ENCODE measurements at places on chromosomes 6 and 20.

DNA sequence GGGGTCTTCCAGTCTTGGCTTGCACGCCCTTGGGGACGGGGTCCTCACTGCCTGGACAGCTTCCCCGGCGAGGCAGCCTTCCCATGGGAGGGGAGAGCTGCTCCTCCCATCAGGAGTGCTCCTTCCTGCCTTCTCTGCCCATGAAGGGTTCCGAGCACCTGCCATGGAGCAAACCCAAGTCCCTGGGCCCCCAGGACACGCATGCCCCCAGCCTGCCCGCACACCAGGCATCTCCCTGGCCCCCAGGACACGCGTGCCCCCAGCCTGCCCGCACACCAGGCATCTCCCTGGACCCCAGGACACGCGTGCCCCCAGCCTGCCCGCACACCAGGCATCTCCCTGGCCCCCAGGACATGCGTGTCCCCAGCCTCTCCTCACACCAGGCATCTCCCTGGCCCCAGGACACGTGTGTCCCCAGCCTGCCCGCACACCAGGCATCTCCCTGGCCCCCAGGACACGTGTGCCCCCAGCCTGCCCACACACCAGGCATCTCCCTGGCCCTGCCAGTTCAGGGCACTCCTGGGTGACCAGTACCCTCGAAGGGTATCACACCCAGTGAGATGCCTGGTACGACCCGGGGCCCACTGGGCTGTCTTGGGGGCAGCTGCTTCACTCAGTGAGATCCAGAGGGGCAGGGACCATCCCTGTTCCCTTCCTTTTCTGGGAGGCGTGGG is 21.7 kb downstream of the COL20A1 start:
- DNase-seq, result no peak

DNA sequence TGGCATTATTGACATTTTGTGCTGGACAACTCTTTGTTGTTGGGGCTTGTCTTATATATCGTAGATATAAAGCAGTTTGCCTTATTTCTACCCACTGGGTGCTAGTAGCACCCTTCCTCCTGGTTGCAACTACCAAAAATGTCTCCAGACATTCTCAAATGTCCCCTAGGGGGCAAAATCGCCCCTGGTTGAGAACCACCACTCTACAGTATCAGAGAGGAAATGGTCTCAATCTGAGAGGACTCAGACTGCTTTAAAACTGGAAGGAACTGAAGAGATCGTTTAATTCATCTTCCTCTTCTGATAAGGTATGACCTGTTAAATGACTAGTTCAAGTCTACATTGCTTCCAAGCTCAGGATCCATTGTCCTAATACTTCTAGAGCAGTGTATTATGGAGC is 14.9 kb downstream of the SH3BGRL2 start:
- DNase-seq, result no peak

GRCh38 chr6:139680819-139681218 is 306.4 kb upstream of the CITED2 start:
- DNase-seq, result no peak

DNA sequence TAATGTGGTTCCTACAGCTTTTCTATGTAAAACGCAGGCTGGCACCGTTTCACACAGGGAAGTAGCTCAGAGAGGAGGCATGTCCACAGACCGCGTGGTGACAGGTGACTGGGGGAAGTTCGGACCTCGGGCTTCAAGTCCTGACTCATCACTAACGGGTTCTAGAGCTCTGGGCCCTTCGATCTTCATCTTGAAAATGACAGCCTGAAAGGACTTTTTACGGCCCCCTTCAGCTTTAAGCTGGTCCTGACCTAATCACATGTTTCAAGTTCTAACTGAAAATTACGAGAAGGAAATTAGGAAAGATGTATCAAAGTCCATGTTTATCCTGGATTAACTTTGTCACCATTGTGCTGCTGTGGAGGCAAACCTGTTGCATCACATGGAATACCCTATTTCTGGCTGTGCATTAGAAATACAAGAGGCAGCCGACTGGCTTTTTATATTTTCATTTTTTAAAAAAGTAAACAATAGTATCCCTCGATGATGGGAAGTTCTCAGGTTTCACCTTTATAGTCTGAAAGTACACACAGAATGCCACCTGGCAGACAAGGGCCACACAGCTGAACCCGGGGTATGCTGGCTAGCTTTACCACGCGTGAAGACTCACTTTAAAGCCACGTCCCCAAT is 2.0 kb downstream of the MAN1A1 start:
- no peak for DNase-seq

DNA sequence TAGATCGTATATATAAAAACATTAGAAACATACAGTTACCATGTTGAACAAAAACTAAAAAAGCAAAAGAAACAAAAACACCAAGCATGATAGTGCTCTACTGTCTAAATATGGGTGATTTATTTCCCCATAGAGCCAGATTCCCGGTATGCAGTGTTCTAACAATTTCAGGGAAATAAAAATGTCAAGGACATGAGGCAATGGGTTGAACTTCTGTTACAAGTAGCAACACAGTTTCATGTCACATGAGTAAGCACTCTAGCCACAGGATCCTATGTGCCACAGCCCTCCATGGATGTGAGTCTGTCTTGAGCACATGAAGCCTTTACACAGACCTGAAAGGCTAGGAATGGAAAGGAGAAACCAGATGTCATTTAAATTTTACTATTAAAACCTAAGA is 96.0 kb downstream of the MAP3K5 start:
- no peak for DNase-seq

DNA sequence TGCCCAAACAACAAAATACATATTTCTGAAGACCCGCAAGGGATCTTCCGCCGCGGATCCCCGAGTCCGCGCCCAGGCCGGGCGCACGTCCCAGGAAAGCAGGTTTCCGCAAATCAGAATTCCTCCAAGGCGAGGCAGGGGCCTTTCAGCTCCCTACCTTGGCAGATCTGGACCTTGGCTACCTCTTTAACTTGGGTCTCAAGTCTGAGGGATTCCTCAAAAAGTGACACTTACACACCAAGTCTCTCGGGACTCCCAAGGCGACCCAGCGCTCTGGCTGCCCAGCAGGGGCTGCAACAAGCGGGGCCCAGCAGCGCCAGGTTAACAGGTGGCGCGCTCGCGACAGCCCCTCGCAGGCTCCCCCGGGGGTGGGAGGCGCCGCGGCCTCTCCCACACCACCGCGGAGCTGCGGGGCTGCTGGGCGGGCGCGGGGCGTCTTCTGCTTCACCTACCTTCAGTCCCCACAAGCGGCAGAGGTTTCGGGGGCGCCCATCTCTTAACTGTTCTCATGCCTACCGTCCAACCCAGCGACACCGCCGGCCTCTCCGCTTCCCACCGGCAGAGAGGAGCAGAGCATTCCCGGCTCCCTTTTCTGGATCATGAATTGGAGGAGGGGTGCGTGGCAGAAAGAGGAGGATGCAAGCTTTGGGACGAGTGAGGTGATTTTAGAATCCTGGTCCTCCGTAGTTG is 414 bp downstream of the SIM1 start:
- no peak for DNase-seq

DNA sequence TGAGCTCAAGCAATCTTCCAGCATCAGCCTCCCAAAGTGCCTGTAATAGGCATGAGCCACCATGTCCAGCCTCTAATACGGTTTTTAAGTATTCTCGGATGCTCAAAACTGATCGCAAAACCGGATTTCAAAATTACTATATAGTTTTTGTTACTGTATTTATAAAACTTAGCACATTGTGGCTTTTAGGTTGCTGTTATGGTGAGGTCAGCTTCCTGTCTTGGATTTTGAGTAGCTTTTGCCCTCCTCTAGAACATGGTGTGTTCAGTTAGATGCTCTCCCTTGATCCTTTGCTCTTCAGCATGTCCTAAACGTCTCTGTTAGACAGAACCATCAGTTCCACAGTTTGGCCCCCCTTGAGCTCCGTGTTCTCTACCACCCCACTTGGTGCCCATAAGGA is 96.2 kb downstream of the RPP40 start:
- no peak for DNase-seq

- DNase-seq, result no peak
These were observed 474.9 kb upstream of the AGPAT4 start for GRCh38 chr6:161748535-161749416.

DNA sequence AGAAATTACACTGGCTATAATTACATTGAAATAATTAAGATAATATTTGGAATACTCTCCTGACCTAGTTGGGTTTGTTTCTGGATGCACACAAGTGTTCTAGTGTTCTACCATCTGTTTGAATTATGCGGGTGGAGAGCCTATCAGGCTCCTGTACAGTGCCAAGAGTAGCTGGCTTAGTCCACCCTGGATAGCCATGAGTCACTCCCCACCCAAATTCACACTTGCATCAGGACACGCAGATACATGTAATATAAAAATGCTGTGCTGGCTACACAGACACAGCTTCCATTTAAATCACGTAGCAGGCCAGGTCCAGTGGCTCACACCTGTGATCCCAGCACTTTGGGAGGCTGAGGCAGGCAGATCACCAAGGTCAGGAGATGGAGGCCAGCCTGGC is 686.2 kb upstream of the SLC35B3 start:
- no peak for DNase-seq

DNA sequence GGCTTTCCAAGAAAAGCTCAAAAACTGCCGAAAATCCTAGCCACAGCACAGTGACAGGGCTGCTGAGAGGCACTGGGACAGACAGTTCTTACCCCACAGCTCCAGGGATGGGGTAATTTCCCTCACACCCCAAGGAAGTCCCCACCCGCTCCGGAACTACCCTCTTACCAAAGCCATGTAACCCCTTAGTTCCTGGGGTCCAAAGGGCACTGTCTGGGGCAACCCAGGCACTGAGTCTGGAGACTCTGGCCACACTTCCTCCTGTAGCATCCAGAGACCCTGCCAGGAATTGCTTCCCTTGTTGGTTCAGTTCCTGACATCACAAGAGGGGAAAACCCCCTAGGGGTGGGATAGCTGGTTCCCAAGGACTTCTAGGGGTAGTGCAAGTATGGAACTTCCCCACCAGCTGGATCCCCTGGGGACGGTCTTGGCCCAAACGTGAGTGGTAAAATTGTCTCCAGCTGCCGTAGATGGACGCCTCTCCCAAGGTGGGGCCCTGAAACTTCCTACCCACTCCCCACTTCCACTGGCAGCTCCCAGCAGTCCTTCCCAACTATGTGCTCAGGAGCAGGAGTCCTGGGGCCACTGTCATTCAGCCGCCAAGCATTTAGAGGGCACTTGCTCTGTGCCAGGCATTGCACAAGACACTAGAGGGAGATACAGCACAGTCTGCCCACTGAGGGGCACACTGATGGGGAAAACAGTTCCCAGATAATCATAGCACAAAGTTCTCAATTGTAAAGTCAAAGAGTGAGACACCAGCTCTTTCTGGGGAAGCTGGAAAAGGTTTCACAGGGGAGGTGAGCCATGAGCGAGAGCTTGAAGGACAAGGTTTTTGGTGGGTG is 17.2 kb upstream of the HCK start:
- DNase-seq, result no peak

- no peak for DNase-seq
These were observed 569.8 kb downstream of the QKI start for GRCh38 chr6:163984124-163984936.

GRCh38 chr6:31749301-31750036 is 9.7 kb downstream of the MSH5 start:
- no peak for DNase-seq

- DNase-seq, result no peak
These were observed 25.2 kb upstream of the MC3R start for GRCh38 chr20:56223352-56223751.

- no peak for DNase-seq
These were observed 165.4 kb downstream of the SYNDIG1 start for GRCh38 chr20:24634855-24635254.

- DNase-seq, result no peak
These were observed 2.9 kb upstream of the IER3 start for GRCh38 chr6:30747300-30747687.

- DNase-seq, result peak; percentile 49
These were observed 632 bp downstream of the CGAS start for GRCh38 chr6:73451223-73452106.

DNA sequence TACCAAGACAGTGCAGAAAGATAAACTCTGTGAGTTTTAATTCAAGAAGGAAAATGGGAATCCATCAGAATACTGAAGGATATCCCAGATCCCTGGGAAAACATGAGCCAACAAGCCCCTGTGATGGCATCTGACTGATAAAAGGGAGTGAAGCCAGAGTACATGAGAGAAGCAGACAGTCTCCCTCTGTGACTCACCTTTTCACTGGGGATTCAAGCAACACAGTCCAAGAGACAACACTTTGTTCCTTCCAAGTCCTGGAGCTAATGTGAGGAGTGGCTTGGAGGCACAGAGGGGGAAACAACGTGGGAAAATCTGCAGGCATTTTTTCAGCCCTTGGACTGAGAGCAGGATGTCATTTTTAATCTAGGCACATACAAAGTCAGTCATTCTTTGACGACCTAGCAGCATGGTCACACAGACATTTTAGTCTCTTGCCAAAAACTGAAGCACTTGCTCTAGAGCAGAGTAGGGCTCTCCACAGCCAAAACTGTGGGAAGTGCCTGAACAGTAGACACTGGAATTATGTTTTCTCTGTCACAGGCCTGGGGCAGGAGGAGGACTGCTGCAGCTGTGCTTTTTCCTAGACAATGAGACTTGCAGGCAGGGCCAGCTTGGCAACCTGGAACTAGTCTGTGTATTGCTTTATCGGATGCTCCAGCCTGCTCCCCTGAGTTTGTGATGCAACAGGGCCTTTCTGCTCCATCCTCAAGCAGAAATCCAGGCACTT is 465.0 kb upstream of the GJE1 start:
- DNase-seq, result no peak

GRCh38 chr6:17504005-17504404 is 96.1 kb upstream of the FAM8A1 start:
- no peak for DNase-seq

- DNase-seq, result no peak
These were observed 741.4 kb upstream of the MAP3K7 start for GRCh38 chr6:91328241-91328640.

GRCh38 chr6:36758516-36759147 is 61.0 kb downstream of the RAB44 start:
- no peak for DNase-seq

GRCh38 chr6:42932412-42932811 is 3.1 kb downstream of the CNPY3 start:
- DNase-seq, result no peak

GRCh38 chr6:33164665-33165373 is 27.4 kb downstream of the COL11A2 start:
- DNase-seq, result no peak

- no peak for DNase-seq
These were observed 2.7 kb upstream of the ABHD16B start for GRCh38 chr20:63858393-63859165.
